Right lung (tissue), 10 donors: ENCODE measurements at places on chromosomes 6 and 20. TPM values are rescaled to one million over a fixed set of nuclear protein-coding genes. Genes with fewer than 3 reads are reported as not detected.

The HSPA1L gene
- 3.0 TPM for polyA plus RNA-seq

The GSTA3 gene
- polyA plus RNA-seq, result 0.48 TPM

The POM121L2 gene
- polyA plus RNA-seq, result 0.05 TPM

The FRK gene
- polyA plus RNA-seq, result 4.8 TPM

The ETV7 gene
- polyA plus RNA-seq, result not detected

The ENPP3 gene
- 1.1 TPM for polyA plus RNA-seq

The KCNQ5 gene
- polyA plus RNA-seq, result 2.6 TPM

The LST1 gene
- polyA plus RNA-seq, result 9.2 TPM

The LZTS3 gene
- polyA plus RNA-seq, result 7.8 TPM

The PDE10A gene
- 10.1 TPM for polyA plus RNA-seq

DNA sequence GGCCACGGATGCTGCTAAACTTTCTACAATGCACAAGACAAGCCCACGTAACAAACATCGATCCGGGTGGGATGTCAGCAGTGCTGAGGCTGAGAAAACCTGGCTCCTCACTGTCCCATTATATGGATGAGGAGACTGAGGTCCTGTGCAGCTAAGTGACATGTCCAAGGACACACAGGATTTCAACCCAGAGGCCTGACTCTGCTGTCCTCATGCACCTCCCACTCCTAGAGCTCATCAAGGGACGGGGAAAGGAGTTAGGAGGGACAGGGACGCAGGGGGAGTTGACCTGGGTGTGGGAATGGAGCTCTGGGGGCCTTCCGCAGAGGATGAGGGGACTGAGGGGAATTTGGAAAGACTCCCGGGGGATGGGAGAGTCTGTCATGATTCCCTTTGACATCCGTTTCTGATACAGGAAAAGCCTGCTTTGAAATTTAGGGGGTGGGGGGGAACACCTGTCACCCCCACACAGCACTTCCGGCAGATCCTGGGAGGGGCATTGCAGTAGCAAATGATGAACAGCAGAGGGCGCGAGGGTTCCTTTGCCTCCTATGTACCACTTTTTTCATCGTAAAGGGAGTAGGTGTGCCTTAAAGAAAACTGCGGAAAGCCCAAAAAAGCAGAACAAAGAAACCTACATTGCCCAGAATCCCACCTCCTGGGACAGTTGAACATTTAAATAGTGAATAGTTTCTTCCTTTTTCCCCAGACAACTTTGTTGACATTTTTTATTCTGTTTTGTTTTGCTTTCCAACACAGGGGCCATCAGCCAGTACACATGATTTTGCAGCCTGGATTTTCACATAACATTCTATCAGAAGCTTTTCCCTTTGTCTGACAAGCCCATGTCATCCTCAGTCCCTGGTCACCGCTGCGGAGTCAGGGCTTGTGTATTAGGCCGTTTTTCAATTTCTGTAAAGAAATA lies 48.6 kb downstream of the SLC2A10 start:
- peak; percentile 47 for DNase-seq

- DNase-seq, result no peak
These were observed 54.5 kb upstream of the IPCEF1 start for GRCh38 chr6:154411076-154411475.

- DNase-seq, result no peak
These were observed 85.9 kb downstream of the THBS2 start for GRCh38 chr6:169167581-169168301.

- DNase-seq, result no peak
These were observed 16.1 kb downstream of the SCAF8 start for GRCh38 chr6:154749341-154749740.

- DNase-seq, result no peak
These were observed 2.0 kb upstream of the PACSIN1 start for GRCh38 chr6:34463849-34464248.

GRCh38 chr6:25223490-25223991 lies 55.6 kb upstream of the CARMIL1 start:
- DNase-seq, result peak; percentile 38

DNA sequence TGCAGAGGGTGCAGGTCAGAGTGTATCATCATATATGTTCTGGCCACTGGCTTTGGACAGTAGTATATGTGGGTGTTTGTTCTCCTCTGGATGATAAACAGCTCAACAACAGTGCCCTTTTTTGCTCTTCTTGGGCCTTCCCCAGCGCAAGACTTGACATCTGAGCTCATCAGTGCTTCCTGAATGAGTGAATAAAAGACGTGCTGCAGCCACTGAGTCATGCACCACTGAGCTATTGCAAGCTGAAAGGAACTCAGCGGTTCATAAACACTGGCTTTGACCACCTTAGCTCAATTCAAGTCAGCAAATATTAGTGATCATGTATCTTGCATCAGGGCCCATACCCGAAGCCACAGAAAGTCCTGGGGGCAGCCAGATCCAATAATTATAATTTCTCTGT lies 105.3 kb upstream of the KCNG1 start:
- no peak for DNase-seq

- no peak for DNase-seq
These were observed 76.4 kb downstream of the KIZ start for GRCh38 chr20:21202259-21202658.

DNA sequence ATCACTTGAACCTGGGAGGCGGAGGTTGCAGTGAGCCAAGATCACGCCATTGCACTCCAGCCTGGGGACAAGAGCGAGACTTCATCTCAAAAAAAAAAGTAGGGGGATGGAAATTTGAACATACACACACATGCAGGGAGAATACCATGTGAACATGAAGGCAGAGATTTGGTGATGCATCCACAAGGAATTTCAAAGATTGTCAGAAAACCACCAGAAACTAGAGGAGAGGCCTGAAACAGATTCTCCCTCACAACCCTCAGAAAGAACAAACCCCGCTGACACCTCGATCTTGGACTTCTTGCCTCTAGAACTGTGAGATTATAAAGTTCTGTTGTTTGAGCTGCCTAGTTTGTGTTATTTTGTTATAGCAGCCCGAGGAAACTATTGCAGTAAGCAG lies 125.5 kb downstream of the GPX5 start:
- no peak for DNase-seq

- DNase-seq, result no peak
These were observed 125.9 kb downstream of the KIF6 start for GRCh38 chr6:39599341-39599740.

DNA sequence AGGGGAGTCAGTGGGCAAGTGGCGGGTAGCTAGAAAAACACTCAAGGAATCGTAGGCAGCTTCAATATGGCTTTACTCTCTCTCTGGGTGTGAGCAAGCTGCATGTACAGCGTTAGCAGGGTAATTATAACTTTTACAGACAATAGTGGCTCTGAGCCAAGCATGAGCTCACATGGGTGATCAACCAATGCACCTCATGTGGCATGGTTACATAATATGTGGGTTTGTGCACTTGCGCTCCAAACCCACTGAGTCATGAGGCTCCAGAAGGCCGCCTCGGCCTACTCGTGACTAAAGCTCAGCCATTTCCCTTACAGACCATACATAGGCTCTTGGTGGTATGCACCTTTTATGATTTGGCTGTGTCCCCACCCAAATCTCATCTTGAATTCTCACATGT lies 78.4 kb upstream of the FBXL4 start:
- DNase-seq, result no peak

GRCh38 chr20:479487-479886 lies 17.2 kb upstream of the TBC1D20 start:
- no peak for DNase-seq

GRCh38 chr6:15285682-15286294 lies 39.9 kb downstream of the JARID2 start:
- DNase-seq, result no peak

DNA sequence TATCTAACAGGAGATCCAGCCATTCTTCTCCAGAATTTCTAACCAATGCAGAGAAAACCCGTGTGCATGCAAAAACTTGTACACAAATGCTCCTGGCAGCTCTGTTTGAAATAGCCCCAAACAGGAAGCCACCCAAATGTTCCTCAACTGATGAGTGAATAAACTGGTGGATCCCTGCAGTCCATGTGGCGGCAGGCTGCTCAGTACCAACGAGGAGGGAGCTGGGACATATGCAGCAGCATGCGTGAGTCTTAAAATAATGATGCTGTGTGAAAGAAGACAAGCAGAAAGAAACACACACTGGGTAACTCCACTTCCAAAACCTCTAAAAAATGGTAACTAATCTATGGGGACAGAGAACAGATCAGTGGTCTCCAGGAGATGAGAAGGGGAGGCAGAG lies 542.1 kb upstream of the AGPAT4 start:
- no peak for DNase-seq

DNA sequence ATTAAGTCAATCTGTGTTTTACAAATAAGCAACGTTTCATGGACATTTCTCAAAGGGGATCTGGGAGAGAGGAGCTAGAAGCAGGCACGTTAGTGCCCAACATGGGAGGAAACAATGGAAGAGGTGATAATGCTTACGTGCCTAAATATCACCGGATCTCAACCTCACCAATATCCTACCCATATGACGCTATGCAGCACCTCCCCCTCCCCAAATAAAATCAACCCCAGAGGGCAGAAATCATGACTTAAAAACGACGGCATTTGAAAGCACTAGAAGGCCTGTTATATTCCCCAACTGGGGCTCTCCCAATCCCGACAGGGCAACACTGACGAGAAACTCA lies 425 bp downstream of the HBS1L start:
- DNase-seq, result no peak

DNA sequence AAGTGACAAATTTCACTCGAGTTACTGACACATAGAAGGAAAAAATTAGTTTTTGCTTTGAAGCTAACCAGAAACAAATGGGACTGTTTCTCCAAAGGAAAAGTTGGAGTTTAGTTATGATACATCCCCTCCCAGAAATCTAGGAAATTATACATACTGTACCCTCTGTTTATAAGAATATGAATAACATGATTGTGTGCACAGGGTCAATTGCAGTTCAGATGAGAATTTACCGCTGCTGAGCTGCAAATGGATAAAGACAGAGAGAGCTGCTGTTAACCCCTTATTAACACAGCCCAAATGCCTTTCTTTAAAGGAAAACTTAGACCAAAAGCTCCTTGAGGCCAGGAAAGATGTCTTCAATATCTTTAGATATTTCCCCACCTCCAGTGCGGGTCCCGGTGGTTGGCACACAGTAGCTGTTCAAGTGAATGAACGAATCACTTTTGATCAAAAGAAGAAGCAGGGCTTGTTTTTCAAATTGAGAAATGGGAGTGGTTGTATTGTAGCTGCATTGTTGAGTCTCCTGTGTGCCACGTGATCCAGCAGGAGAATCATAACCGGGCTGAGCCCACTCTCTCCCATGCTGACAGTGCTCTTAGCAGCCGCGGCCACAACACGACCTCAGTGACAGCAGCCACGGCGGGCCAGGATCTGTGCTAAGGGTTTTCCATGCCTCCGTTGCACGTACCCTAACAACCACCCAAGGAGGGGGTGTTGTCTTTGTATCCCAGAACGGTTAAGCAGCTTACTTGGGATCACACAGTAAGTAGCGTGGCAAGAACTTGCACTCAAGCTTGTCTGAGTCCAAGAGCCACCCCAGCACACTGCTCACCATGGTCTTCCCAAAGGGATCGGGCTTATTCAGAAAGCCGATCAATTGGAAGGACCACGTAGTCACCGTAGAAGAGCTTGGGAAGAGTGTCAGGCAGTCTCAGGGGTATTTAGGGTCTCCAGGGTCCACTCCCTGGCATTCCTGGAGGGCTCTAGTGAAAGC lies 53.5 kb upstream of the BMP6 start:
- DNase-seq, result no peak

GRCh38 chr6:16592223-16592911 lies 168.9 kb downstream of the ATXN1 start:
- no peak for DNase-seq

GRCh38 chr6:51541847-51542246 lies 545.6 kb downstream of the PKHD1 start:
- peak; percentile 11 for DNase-seq

DNA sequence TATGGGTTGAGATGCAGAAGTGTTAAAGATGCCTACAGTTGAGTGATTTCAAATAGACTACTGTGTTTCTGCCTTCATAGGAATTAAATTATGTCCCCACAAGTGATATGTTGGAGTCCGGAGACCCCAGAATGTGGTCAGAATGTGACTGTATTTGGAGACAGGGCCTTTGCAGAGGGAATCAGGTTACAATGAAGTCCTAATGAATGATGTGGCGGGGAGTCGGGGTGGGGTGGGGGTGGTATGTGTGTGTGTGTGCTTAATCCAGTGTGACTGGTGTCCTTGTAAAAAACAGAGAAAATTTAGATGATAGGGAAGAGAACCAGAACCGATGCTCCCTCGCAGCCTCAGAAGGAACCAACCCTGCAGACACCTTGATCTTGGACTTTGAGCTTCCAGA lies 448.2 kb downstream of the QKI start:
- DNase-seq, result no peak
